Activated naive CD8-positive, alpha-beta T cell treated with anti-CD3 and anti-CD28 coated beads, Interleukin-2, amount 10 ng/mL, durations not matched to agents 7 days and 5 days (primary cell): ENCODE measurements at places on chromosomes 5 and 9. TPM values are rescaled to one million over a fixed set of nuclear protein-coding genes. Genes with fewer than 3 reads are reported as not detected.

DNA sequence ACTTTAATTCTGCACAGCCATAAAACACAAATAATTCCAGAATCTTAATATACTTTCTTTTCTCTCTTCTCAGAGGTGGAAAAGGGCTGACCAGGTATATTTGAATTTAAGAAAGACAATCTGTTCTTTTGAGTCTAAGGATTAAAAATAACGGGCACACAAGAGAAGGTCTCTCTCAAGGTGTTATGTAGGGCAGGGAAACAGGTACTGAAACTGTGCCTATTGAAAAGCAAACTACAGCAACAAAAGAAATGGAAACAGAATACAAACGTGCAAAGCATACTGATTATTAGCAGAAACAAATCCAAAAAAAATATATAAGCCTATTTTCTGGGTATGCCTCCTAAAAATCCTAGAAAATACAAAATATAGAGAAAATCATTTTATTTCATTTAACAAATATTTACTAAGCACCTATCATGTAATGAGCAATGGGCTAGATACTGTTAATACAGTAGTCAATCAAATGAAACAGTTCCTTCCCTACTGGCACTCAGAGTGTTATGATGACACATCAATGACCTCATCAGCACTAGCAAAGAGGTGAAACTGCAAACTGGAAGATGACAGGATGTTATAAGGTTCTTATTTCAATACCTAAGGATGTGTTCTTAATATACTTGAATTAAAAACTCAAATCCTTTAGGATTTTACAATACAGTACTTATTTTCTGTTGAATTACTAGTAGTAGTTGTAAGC is 87.7 kb downstream of the AUH start:
- no peak for DNase-seq

- no peak for DNase-seq
Measured at GRCh38 chr5:64707191-64707590, 16.9 kb downstream of the SHISAL2B start.

Gene RORB
- total RNA-seq: 0.03 TPM

Gene SPATA6L
- 0.72 TPM for total RNA-seq

DNA sequence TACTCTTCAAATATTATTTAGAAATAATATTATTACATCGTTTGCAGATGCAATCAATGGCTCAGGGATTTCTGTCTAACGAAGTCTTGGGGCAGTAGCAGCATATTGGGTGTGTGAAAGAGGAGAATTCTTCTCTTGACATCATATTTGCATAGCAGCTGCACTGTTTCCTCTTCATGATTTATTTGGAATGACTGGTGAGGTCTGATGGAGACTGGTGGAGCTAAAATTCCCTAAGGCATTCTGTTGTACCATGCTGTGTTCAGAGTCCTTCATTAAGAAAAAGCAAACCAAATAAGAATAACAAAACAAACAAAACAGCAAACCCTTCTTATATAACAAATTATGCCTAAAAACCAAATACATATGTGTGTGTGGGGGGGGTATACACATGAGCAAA is 177.6 kb downstream of the DIRAS2 start:
- no peak for DNase-seq
